ENCODE measurements at places on chromosomes 2 and 18.

GRCh38 chr2:172821370-172822338 is 86.0 kb downstream of the RAPGEF4 start:
- no peak for ATAC-seq

GRCh38 chr2:47626664-47627063 is 156.3 kb upstream of the MSH6 start:
- ATAC-seq, result no peak

GRCh38 chr2:120400551-120400950 is 54.6 kb downstream of the INHBB start:
- no peak for ATAC-seq

DNA sequence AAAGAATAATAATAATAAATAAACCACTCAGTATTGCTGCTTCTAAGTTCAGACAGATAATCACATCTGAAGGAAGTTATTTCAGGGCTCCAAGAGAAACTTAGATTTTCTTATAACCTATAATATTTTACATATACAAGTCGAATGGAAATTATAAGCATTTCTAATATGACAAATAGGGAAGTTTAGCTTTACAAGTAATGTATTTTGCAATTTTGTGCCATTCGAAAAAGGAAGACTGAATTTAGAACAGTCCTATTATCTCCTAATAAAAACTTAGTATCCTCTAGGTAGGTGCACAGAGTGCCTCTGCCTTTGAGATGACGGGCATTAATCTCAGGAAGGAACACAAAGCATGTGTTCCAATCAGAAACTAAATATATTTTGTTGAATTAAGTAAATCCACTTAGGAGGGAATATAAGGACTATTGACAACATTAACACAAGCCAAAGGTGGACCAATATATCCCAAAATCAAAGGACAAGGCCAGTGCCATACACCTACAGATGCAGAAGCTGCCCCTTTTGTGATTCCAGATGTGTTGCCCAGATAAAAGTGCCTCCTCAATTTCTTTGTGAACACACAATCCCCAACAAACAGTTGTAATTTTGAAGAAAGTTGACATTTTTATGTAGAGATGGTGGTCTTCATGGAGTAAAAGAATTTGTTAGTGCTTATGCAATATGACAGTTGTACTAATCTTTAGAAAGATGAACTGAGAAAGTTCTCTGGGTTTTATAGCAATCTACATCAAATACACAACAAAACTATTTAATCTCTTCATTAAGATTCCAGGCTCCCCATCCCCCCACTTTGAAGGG is 36.6 kb downstream of the PTCD3 start:
- no peak for ATAC-seq

GRCh38 chr2:52113338-52113737 is 1081.4 kb upstream of the NRXN1 start:
- ATAC-seq, result no peak

- no peak for ATAC-seq
Measured at GRCh38 chr2:113164930-113165585, 8.7 kb upstream of the PSD4 start.

DNA sequence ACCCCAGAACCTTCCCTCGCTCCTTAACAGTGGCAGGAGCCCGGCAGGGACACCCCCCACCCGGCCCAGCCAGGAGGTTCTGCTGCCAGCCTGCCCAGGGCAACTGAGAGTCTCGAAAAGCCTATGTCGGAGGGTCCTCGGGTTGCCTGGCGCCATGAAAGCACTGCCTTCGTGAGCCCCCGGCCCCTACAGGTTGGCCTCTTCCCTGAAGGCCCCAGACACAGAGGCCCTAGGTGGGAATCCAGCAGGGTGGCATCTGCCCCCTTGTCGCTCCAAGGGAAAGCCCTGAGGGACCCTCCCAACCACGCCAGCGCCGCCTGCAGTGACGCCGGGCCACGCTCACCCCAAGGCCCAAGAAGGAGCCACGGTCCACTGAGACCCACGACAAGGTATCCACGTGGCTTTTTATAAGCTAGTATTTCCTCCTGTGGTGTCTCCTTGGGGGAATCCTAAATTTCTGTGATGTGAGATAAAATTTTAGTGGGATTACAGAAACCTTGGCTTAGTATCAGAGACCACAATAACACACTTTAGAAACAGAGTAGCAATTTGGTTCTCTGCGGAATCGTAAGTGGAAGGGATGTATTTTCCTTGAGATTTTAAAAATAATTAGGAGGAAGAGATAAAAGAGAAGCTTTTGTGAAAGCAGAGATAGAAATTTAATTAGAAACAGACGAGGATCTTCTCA is 138.9 kb downstream of the HDAC4 start:
- ATAC-seq, result no peak

DNA sequence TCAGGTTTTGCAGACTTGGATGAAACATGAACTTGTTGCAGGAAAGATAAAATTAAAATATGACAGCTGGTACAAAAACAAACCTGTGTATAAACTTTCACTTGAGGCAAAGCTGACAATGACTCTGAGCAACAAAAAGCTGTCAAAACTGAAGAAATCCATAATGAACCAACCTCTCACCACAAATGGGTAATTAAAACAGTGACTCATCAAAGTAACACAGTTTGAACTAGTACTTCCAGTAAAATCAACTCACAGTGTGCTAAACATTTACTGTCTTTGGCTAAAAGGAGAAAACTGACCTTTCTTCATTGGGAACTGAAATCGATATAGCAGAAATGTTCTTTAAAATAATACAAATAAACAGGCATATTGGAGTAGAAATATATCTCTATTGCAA is 209.7 kb downstream of the WDPCP start:
- no peak for ATAC-seq

GRCh38 chr2:63051042-63051794 is 588 bp downstream of the OTX1 start:
- ATAC-seq, result no peak

DNA sequence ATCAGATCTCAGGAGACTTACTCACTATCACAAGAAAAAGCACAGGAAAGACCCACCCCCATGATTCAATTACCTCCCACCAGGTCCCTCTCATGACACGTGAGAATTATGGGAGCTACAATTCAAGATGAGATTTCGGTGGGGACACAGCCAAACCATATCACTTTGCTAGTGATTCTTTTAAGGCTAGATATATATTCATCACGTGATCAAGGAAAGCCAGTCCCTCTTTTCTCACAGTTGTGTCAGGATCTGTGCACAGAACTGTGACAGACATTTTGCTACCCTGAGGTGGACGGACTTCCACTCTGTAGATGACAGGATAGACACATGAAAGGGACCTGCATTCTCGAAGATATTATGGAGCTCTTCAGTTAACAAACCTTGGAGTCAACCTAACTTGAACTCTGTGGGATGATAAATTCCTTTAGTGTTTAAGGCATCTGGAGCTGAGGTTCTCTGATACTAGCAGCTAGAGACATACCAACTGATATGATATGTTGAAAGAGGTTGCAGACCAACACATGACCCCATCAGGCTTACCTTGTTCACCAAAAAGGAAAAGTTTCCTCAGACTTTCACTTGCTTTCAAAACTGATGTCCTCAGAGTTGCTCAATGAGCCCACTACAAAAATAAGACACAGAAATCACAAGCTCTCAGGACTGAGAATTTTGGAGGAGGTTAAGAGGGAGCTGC is 66.3 kb upstream of the SCG2 start:
- no peak for ATAC-seq

- no peak for ATAC-seq
Measured at GRCh38 chr2:149021271-149021719, 17.2 kb upstream of the LYPD6B start.

GRCh38 chr2:144520756-144521487 is 1.0 kb upstream of the ZEB2 start:
- no peak for ATAC-seq

- ATAC-seq, result no peak
Measured at GRCh38 chr18:37701967-37702366, 136.4 kb upstream of the CELF4 start.

DNA sequence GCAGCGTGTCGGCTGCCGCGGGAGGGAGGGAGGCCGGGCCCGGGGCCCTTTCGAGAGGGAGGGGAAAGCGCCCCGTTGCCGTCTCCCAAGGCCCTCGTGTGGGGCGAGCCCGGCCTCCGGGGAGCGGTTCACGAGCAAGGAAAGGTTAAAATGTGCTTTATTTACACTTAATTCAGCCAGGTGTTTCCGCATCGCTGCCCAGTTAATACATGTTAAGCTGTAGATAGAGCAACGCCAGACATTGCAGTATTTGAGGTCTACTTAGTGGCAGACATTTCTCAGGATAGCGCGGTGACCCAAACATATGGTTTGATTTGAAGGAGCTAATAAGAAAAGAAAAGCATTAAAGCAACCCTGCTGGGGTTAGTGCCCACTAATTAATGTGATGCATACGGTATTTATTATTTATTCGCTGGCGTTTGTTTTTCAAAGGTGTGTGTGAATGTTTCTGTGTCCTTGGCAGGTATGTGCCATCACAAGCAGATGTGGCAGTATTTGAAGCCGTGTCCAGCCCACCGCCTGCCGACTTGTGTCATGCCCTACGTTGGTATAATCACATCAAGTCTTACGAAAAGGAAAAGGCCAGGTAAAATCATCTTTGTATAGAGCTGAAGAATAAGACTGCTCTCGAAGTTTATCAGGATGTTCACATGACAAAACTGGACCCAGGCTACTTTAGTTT is 571 bp downstream of the EEF1B2 start:
- ATAC-seq, result peak; percentile 55

DNA sequence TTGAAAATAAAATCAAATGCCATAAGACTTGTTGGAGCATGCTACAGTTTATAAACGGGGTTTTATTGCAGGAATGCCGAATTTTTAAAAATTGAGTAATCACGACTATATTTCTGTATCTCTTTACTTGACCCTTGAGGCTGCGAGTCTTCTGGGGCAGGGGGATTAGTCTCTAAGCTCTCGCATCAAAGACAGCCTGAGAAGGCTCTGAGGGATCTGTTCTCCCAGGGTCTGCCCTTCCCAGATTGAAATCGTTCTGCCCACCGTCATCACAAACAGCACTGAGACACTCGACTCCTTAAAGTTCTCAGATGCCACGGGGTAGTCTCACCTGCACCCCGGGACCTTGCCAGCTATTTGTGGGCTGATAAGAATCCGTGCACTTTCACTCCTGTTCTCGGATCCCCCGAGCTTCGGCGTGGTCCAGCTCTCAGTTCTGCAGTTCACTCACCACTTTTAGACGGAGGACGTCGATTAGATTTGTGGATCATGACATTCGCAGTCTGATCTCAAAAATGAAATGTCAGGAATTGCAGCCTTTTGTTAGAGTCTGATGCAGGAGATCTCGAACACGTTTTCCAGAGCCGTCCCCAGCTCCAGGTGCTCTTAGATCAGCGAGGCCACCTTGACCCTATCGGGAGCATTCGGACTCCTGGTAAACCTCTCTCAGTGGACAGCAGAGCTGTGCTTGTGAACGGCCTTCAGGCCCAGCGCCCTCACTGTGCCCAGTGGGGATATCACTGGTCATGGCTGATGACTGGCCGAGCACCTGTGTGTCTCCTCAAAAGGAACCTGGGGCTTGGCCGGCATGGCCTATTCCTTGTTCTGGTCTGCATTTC is 43.0 kb downstream of the TWIST2 start:
- no peak for ATAC-seq

DNA sequence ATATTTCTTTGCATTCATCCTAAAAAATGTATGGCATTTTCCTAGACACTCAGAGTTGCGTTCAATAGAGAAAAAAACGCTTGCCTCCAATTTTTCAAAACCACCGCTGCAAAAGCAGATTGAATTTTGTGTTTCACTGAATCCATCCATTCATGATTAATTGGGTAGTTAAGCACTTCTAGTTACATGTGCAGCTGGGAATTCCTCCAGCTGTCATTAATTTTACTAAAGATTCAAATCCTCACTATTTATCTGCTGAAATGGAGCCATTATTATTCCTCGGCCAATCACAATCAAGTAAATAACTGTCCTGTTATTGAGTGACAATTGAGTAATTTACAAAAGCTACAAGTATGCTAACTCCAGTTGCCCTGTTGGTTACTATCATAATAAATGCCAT is 75.8 kb upstream of the ARL5A start:
- ATAC-seq, result no peak

DNA sequence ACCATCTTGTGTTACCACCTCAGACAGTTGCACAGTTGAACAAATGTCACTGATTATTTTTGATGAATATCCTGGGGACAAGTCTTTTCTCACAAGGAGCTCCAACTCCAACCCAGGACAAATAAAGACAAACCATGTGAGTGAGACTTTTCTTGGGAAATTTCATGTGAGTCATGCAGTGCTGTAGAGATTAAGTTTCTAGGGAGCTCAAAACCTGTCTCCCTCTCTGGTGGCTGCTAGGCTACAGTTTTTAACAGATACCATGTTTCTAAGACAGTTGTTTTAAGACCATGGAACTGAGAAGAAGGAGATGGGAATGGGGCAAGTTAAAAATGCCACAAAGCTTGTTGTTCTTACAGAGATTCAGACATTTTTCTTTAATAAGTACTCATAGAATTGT is 255.5 kb downstream of the RIT2 start:
- ATAC-seq, result no peak

GRCh38 chr2:226732478-226733188 is 67.0 kb downstream of the IRS1 start:
- no peak for ATAC-seq

GRCh38 chr2:33370636-33371265 is 105.7 kb upstream of the RASGRP3 start:
- ATAC-seq, result no peak

DNA sequence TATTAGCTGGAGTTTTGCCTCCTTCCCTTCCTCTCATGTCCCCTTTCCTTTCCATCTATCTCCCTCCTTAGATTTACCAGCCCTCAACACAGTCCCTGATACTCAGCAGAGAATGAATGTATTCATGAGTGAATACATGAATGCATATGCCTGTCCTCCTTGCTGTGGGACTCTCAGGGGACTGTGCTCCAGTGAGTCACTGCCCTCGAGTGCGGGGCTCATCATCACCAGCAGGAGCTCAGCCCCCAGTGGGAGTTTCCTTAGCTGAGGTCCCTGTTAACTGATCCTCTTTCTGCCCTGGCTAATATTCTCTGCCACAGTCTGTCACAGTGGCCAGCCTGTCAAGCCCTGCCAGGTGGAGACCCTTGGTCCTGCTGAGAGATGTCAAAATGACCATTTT is 104.9 kb upstream of the LHCGR start:
- no peak for ATAC-seq

DNA sequence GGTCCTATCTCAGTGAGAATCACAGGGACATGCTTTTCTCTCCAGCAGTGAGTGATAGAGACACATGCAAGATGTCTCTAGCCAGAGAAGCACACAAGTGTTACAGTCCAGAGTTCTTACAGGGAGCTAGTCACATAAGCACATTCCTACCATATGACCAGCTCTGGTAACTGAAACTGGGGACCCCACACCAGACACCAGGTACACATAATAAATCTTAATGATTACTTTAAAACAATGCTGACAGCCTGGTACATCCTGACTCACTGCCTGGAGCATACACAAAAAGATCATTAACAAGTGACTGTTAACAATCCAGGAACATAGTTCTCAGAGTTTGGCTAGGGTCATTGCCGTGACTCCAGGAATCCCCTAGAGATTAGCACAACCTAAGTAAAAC is 53.6 kb downstream of the GALNT1 start:
- ATAC-seq, result no peak

DNA sequence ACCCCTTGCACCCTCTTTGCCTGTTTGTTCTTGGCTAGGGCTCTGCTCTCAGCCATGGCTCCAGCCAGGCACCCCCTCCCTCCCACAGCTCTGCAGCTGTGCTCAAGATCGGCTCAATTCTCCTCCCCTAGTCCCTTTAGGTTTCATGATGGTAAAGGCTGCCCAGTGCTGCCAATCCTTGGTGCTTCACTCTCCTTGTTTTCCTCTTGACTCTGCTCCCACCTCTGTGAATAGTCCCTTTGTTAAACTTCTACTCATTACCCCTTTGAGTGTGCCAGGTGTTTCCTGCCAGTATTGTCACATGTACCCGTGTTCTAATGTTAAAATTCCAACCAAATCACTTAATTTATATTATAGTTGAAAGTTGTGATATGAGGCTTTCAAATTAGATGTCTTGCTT is 101.0 kb upstream of the CERS6 start:
- no peak for ATAC-seq
